AG09319 (cell line): ENCODE measurements at places on chromosomes 7 and 10.

- no peak for DNase-seq
Measured at GRCh38 chr7:36202398-36202797, 49.3 kb downstream of the EEPD1 start.

DNA sequence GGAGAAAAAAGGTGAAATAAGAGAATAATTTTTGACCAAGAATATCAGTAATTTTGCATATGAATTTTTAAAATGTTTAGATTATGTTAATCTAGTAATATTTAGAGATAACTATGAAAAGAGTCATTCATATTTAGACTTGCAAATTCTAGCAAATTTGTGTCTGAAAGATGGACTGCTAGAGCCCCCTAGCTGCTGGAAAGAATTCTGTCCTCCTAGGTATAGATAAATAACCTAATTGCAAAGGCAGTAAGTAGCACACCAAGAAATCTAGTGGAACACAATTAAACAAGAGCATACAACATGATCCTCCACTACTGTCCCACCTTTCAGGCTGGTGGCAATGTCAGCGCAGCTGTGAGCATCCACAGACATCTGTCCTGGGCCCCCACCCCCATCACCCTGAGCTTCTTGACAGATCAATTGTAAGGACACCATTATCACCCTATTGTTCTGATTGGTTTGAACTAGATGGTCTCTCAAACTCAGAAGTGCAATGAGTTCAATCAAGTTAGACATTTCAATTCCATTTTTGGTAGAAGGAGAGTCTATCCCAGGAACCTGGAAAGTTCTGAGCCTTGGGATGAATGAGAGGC, 15.0 kb upstream of the GFRA1 start:
- DNase-seq: peak; percentile 36

GRCh38 chr10:71625445-71626175, 94.0 kb downstream of the C10orf105 start:
- DNase-seq: no peak

DNA sequence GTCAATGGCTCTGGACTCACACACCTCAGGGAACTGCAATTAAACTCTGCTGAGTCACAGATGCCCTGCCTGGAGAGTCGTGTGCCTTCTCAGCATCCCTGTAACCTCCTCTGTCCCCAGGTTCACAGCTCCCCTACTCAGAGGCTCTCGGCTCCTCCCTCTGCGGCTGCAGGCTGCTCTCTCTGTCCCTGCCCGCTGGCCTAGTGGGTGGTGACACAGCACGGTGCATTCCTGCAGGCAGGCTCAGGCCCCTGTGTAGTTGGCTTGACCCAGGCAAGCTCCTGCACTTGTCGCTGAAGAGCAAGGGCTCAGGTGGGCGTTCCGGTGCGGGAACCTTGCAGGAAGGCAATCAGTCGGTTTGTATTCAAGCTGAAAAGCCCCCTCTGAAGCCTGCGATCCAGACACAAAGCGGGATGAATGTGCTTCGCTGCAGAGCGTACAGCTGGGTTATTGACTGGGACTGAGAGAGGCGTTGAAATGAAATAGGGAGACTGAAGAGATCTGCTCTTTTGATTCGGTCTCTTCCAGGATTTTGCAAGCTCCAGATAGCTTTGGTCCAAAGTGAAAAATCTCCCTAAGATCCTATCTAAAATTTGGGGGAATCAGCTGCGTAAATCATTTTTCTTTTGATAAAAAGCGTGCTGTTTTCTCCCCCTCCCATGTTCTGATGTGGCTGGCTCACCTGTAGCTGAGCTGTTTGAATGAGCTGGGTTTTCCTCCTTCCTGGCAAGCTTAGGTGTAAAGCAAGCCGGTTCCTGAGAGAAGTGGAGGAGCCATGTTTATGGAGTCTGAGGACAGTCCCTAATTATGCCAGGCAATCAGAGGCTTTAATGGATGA, 208.7 kb upstream of the PHYHIPL start:
- no peak for DNase-seq
